ENCODE measurements at places on chromosomes 1 and 21.

DNA sequence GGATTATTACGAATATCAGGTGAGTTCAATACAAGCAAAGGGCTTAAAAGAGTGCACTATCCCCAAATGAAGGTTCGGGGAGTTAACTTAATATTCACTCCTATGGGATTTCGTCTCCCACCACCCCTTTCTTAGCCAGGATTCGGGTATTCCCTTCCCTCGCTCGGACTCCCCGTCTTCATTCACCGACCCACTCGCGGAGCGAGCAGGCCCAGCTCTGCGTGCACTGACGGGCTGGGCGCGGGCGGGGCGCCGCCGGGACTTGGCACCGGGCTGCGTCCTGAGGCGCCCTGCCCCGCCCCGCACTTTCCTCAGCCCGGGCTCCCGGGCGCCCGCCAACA, 7.7 kb upstream of the MPZL1 start:
- DNase-seq = peak; percentile 77

DNA sequence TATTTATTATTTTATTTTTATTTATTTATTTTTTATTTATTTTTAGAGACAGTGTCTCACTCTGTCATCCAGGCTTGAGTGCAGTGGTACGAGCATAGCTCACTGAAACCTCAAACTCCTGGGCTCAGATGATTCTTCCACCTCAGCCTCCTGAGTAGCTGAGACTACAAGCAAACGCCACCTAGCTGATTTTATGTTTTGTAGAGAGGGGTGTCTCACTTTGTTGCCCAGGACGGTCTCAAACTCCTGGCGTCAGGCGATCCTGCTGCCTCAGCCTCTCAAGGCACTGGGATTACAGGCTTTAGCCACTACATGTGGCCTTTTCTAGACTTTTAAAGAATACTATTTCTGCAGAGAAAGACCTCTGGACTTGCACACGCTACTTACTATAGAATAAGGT, 61.3 kb upstream of the C1orf53 start:
- no peak for DNase-seq

GRCh38 chr1:96538883-96539282, 182.7 kb upstream of the PTBP2 start:
- peak; percentile 91 for DNase-seq

- DNase-seq = no peak
Measured at GRCh38 chr1:204992201-204992997, 50.6 kb upstream of the CNTN2 start.

DNA sequence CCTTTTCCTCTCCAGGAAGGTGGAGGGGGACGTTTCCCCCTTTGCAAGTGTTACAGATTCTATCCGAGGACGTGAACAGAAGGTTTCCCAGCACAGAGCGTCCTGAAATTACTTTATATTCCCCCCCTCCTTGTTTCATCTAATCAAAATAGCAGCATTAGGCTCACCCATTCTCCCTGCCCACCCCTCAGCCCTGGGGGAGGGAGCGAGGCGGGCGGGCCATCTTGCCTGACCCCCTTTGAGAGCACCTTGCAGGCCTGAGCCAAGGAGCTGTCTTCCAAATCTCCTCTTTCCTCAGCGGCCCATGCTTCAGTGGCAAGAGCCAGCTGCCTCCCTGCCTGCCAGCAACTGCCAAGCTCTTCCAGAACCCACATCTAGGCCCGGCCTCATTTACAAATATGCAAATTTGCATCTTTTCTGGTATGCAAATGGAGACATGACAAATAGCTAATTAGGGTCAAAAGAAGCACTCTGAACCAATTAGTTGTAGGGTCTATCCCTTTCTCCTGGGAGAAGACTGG, 69.1 kb upstream of the POU3F1 start:
- DNase-seq = no peak

DNA sequence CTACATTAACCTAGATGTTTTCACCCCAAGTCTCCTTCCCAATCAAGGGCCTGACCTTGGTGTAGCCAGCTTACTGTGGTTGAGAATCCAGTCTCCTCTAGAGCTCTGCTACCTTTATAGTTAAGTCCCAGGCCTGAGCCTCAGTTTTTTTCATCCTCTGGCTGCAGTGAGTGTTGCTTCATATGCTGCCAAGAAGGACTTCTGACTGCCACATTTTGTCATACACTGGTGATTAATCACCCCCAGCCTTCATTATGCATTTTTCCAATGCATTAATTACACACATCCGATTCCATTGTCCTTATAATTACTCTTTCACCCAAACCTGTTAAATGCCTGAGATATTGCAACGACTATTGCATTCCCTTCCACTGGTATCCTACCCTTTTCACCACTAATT, 66.3 kb upstream of the FGGY start:
- peak; percentile 24 for DNase-seq

GRCh38 chr1:155060736-155061135, 2.8 kb upstream of the EFNA4 start:
- DNase-seq = no peak

DNA sequence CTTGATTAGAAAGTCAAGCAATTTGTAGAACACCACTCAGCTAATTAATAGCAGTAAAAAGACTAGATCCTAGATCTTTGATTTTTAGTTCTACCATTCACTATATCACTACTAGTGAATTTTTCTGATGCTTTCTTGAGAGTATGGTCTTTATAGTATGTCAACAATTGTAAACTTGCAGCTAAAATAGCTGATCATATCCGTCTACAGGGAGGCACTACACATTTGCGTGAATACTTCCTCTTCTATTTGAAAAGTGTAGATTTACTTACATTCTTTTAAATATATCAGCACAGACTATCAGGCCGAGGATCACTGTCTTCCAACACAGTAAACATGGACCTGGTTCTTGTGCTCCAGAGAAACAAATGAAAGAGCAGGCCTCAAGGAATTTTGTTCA, 18.6 kb upstream of the PTPRC start:
- DNase-seq = no peak

- no peak for DNase-seq
Measured at GRCh38 chr1:159755451-159756007, 25.2 kb upstream of the DUSP23 start.

DNA sequence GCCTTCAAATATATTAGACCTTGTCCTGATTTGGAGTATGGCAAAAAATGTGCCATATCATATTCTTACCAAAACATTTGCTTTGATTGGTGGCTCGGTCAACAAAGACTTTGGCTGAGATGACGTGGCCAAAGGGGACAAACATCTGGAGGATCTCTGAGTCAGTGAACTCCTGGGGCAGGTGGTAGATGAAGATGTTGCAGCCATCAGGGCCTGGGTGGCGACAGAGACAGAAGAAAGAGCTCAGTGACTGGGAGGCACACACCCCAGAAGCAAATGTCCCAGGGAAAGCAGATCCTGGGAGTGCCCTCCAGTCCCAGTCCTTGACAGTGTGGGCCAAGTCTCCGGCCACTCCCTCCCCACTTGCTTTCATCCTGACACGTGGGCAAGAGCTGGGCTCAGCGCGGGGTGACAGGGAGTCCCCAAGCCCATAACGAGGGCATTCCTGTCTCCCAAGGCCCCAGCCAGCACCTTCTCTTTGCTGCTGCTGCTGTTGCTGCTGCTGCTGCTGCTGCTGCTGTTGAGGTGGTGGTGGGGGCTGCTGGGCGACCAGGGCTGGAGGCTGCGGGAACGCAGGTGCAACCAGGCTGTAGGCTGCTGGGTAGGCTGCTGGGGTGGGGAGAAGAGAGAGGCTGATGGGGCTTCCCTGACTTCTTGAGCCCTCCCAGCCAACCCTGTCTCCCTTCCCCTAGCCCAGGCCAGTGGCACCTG, 10.7 kb downstream of the CELF3 start:
- no peak for DNase-seq

- no peak for DNase-seq
Measured at GRCh38 chr1:77245830-77246229, 26.6 kb upstream of the PIGK start.

DNA sequence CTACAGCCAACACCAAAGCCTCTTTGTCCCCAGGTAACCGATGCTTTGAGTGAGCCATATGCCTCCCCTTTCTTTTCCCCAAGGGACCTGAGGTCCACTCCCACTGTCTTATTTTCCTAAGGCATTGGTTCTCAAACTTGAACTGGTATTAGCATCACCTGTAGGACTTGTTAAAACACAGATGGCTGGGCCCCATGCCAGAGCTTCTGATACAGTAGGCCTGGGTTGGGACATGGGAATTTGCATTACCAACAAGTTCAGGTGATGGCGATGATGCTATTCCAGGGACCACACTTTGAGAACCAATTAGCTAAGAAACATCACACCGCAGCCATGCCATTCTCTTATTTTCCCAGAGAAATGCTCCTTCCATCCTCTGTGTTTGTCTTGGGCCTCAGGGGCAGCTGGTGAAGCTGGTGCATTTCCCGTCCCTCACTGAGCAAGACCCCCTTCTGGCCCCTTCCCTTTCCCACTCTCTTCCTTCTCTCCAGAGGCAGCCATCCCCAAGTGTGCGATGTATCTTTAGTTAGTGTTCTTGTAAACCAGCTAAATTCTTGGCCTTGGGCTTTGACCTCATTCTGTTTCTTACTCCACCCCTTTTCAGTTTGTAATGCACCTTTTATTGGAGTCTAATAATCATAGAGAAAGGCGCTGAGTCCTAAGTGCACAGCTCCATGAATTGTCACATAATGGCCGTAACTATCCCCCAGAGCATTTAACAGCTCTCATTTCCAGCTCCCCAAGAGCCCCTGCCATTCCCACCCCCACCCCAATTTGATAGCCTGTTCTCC, 14.2 kb upstream of the TTC22 start:
- no peak for DNase-seq

GRCh38 chr1:223725578-223725977, 13.2 kb downstream of the CAPN2 start:
- DNase-seq = no peak

DNA sequence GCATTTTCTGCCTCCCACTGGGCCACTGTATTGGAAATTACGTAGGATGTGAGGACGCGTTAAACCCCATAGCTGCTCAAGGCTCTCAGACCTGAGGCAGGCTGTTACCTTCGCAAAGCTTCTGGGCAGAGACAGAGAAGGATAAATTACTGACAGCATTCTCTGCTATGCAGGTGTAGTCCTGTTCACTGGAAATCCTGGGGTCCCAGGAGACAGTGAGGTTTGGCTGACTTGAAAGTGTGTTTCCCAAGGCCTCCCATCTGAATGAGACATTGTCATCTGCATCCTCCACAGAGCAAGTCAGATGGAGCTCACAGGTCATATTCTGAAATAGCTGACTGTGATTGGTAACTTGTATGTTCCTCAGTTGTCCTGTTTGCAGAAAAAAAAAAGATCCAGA, 32.0 kb downstream of the SLAMF6 start:
- DNase-seq = no peak

- no peak for DNase-seq
Measured at GRCh38 chr1:3402258-3403010, 52.0 kb upstream of the ARHGEF16 start.

DNA sequence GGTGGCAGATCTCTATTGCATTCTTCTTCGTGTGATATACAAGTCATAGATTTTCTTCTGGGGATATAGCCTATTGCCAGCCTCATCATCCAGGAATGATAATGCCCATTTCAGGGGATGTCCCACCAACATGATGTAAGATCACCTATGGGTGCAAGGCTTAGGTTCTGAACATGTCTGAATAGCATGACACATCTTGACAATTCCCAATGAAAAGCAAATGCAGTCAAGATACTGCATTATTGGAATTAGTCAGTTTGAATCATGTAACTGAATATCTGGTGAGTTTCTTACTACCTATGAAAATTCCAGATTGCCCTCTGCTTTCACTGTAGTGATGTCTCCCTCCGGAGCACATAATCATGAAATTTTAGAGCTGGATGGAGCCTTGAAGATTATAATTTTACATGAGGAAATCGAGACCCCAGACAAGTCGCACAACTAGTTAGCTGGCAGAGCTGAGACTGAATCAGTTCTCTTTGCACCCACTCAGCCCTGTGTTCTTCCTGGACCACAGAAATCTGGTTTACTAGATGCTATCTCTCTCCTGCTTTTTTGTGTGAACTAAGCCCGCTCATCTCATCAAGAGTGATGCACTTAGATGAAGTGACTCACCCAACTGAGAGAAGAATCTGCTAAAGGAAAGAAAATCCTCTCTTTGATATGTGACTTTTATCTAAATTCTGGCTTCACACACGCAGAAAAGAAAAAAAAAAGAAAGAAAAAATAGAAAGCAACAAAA, 65.0 kb downstream of the WDR64 start:
- DNase-seq = peak; percentile 83

GRCh38 chr1:85319931-85320330, 43.5 kb upstream of the BCL10 start:
- DNase-seq = peak; percentile 68

DNA sequence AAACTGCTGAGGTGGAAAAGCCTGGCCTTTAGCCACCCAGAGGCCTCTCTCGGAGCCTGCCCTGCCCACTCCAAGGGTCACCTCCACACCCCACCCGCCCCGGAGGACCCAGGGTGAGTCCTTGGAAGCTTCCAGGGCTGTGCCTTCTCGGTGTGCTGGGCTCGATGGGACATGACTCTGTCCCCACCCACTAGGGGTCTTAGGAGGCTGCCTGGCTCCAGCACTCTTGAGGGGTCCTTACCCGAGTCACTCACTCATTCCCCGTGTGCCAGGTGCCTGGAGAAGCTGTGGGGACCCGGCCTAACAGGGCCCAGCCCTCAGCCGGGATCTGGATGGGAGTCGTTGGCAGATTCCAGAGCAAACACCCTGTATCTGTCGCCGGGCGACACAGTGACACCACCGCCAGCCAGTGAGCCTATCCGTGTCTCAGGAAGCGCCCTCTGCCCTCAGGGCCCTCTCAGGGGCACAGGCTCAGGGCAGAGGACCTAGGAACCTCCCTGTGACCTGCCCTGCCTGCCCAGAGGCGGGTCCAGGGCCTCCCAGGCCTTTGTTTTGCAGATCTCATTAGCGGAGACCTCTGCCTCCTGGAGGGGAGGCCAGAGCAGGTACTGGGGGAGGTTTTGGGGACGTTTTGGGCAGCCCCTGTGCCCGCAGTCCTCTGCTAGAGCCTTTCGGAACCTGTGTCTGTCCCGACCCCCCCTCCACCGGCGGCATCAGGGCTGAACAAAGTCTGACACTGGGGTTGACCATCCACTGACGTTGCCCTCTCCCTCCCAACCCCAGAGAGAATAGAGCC, 3.1 kb upstream of the PRKCZ start:
- DNase-seq = no peak

GRCh38 chr1:183124259-183124658, 61.8 kb upstream of the LAMC2 start:
- peak; percentile 23 for DNase-seq

DNA sequence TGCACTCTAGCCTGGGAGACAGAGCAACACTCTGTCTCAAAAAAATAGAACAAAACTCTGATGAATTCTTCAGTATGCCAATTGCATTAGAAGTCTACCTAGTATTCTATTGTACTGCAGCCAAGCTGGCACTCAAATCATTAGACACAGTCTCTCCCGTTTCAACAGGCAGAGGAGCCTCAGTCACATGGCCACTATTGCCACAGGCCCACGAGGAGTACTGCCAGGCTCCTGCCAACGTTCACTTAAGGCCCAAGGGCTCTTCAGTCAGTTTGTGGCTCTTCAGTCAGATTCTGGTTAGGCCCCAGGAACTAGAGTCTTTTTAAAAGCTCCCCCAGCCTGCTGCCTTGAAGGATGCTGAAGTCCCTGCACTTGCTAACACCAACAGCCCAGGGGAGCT, 73.4 kb downstream of the SH3BGR start:
- DNase-seq = no peak

DNA sequence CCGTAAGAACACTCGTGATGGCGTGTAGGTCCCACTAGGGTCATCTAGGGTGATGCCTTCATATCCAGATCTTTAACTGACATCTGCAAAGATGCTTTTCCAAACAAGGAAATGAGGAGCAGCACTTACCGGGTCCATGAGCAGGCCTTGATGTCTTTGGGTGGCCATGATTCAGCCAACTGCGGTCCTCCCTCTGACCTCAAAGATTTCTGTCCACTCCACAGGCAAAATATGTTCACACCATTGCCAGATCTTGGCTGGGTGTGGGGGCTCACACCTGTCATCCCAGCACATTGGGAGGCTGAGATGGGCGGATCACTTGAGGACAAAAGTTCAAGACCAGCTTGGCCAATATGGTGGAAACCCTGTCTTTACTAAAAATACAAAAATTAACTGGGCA, 18.2 kb downstream of the TRPM2 start:
- no peak for DNase-seq

Measured in iris pigment epithelial cell (primary cell).